Inflammatory macrophage treated with lipopolysaccharide for 1 hour (primary cell): ENCODE measurements at places on chromosomes 3 and 15.

DNA sequence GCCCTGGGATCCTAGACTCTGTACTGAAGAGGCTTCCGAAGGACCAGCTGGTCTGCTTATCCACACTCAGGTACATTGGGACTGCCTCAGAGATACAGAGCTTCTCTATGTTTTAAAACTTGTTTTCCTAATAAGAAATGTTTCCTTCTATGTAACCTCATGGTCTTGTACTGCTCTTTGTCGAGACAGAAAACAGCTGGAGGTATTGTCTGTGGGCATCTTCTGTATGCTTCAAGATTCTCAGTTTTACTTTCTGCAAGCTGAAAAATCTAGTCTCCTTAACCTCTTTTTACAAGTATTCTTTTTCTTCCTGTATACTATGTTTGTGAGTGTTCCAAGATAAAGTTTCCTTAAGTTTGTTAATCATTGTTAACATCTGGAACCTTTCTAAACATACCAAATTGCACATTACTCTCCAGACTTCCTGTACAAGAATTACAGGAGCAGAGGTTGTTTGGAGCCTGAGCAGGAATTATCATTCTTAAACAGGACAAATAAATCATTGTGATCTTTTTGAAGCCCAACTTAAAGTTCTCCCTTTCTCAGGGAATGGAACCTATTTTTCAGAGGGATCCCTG is 358.3 kb upstream of the CFAP20DC start:
- DNase-seq, result no peak

GRCh38 chr3:76310667-76311066 is 525.3 kb upstream of the ZNF717 start:
- DNase-seq, result no peak

- no peak for DNase-seq
Observed at GRCh38 chr3:100719136-100719535, 9.8 kb downstream of the TFG start.

GRCh38 chr3:64441861-64442260 is 216.6 kb upstream of the PRICKLE2 start:
- no peak for DNase-seq

DNA sequence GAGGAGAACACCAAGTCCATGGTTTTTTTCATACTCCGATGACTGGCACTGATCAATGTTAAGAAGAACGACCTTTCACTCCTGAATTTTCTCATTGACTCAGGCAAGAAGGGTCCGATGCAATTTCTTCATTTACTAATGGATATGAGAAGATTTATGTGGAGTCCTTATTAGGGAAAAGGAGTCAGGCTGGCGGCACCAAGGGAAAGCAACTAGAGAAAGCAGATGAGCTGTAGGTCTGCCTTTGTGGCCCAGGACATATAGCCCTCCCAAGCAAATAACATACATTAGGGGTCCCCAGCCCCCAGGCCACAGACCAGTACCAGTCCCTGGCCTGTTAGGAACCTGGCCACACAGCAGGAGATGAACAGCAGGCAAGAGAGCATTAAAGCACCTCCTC is 206.8 kb downstream of the KBTBD8 start:
- no peak for DNase-seq

DNA sequence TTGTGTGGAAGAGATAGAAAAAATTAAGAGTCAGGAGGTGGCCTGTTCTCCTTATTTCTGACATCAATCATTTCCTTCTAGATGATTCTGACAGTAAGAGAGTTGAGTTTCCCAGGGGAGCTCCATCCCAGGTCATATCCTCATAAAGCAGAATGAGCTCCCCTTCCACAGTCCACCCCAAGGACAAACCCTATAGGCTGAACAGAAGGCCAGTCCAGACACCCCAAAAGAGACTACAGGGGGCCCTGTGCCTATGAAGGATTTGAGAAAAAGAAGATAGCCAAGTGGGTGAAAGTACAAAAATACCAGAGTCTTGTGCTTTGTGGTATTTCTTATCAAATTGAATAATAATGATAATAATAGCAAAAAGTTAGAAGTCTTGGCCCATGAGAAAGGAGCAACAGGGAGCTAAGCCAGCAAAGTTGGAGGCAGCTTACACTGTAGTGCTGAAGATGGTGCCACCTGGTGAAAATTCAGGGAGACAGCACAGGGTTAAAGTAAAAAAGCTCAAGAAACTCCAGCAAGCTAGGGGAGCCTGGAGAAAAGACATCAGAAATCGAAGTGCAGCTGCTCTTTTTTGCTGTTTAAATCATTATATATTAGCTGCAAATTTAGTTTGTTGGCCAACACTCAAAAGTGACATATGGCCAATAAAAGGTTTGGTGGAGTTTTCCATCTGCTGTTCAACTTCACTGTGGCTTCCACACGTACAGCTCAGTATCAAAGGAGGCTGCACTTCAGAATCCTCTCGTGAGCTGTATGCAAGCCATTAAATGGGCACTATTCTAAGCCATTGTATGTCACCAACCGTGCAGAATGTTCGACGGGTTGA is 35.8 kb upstream of the SLC24A5 start:
- no peak for DNase-seq

GRCh38 chr15:46170326-46170725 is 535.5 kb downstream of the SQOR start:
- no peak for DNase-seq

- DNase-seq, result peak; percentile 8
Observed at GRCh38 chr15:28993051-28993719, 107.4 kb downstream of the APBA2 start.

DNA sequence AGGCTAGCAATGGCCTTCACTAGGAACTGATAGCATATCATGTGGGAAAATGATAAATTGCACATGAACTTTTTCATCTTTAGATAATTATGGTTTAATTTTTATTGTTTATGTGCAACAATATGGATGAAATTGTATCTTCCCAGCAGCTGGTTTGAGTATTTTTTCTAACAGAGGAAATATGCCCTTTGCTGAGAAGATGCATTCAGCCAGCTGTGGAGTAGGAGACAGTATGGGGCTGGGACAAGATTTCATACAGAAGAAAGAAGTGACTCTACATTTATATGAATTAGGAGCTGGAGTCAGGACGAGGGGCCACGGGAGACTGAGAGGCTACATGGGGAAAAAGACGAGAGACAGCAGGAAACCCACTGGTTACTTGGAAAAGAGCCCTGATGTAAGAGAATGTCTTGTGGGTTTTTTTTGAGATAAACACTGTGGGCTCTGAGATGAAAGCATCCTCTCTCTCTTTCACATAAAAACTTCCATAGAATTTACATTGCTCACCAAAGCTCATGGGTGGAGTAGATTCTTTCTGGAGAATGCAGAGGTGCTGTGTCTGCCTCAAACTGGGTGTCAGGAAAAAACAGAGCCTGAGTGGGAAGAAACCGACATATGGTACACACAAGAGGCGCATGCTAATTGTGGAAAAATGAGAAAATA is 115.2 kb upstream of the PDZRN3 start:
- no peak for DNase-seq

GRCh38 chr15:81296186-81296585 is 27.8 kb downstream of the STARD5 start:
- no peak for DNase-seq

- peak; percentile 69 for DNase-seq
Observed at GRCh38 chr15:68834346-68834745, 13.7 kb upstream of the ANP32A start.

DNA sequence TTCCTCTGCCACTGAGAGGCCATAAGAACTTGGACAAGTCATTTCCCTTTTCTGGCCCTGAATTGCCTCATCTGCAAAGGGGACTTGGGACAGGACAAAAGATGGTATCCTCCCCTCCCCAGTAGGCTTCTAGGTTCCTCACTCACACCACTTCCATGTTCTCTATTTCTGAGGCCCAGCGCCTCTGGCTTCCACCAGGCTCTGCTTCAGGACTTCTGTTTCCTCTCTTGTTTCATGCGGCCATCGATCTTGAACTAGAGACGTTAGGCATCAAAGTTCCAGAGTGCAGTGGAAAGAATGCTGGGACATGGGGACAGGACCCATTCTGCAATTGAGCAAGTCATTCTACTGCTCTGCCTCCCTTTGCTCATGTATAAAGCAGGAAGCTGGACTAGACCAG is 1.7 kb downstream of the TM4SF4 start:
- DNase-seq, result peak; percentile 62

- no peak for DNase-seq
Observed at GRCh38 chr15:57134851-57135250, 216.4 kb downstream of the TCF12 start.

GRCh38 chr15:45884755-45885445 is 250.1 kb downstream of the SQOR start:
- DNase-seq, result no peak

DNA sequence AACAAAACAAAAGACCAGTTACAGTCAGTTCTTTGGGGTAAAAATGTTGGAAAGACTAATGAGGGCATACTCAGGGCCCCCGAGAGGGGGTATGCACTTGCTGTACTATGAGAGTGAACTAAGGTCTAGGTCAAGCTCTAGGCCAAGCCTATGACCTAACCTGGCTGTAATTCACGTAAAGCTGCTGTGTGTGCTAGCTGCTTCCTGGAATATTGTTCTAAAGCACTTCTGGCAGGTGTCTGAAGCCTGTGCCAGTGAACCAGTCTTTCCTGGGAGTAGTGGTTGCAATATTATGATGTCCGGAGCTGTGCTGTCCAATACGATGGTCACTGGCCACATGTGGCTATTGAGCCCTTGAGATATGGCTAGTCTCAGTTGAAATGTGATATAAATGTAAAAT is 13.1 kb upstream of the CX3CR1 start:
- DNase-seq, result no peak

- DNase-seq, result no peak
Observed at GRCh38 chr15:23566071-23566554, 639 bp downstream of the MKRN3 start.

DNA sequence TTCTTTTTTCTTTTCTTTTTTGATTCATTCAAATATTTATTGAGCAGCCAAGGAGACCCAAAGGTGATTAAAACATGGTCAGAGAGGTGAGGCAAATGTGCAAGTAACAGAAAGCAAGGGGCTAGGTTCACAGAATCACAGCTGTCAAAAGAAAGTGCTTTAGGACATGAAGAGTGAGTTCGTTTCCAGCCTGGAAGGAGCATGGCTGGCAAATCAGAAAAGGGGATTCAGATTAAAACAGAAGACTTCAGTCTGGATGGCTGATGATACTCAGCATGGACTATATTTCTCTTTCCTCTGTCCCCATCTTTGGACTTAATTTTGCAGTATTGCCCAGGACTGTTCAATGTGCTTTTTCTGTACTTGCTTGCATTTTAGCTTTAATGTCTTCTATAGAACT is 151.2 kb downstream of the NR1D2 start:
- no peak for DNase-seq

GRCh38 chr15:85691350-85692240 is 103.1 kb downstream of the KLHL25 start:
- DNase-seq, result no peak

- no peak for DNase-seq
Observed at GRCh38 chr3:9791790-9792404, 376 bp downstream of the TADA3 start.

DNA sequence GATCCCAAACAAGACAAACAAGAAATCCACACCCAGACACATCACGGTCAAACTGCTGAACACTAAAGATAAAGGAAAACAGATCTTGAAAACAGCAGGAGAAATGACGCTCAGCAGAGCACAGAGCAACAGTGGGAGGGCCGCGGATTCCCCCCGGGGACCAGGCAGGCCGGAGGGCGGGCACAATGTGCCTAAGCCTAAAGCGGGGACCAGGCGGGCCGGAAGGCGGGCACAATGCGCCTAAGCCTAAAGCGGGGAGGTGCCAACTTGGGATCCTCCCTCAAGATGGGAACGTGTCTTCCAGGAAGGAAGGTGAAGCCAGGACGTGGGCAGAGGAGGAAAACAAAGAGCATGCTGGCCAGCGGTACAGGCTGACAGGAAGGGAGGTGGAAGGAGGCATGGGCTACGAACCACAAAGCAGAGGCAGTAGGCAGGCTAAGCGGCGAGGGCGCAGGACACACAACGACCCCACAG is 31.1 kb downstream of the CYFIP1 start:
- peak; percentile 22 for DNase-seq
